ENCODE measurements at places on chromosomes 4 and X.

DNA sequence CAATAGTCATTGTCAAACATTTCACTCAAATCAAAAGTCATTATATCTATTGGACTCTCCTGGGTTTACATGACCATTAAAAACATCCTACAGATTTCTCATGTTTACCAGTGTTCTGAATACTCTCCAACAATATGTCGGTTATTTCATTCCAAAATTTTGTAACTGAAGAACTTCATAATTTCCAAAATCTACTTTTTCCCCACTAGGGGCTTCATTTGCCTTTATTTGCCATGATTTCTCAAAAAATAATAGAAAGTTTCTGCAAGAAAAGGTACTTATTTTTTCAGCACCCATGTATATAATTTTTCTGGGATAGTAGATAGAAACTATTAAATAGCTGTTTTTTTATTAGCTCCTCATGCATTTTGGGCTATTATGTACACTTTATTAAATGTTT is 49.0 kb downstream of the PRDM5 start:
- no peak for DNase-seq

DNA sequence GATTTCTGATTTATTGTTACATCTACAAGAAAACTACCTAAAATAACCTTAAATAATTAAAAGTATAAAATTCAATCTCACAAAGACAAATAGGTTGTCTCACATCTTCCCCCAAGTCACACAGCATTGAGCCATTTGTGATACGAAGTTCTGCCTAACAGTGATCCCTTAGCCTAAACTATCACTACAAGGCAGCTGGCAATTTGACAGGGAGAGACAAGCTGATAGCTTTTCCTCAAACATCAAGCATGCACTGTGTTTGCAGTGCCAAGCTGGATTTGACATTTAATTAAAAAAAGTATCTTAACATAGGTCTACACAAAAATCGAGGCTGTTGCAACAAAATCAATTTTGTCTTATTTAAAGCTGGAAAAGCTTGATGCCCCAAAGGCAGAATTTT is 464.7 kb upstream of the TRAM1L1 start:
- no peak for DNase-seq

- DNase-seq, result no peak
Observed at GRCh38 chr4:123866796-123867195, 470.2 kb downstream of the SPRY1 start.

- DNase-seq, result no peak
Observed at GRCh38 chrX:151754641-151755215, 20.2 kb downstream of the CNGA2 start.

DNA sequence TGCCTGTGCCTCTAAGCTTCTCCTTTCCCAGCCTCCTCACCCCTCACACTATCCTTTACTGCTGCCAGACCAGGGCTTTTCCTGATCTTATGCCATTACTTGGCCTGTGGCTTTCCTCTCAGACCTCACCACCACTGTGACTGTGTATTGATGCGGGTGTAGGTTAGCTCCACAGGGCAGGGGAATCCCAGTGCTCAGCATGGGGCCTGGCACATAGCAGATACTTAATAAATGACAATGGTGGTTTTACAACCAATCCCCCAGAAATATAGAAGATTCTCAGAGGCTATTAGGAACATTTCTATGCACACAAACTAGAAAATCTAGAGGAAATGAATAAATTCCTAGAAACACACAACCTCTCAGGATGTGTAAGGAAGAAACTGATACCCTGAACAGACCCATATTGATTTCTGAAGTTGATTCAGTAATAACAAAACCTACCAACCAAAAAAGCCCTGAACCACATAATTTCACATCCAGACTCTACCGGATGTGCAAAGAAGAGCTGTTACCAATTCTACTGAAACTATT is 129.6 kb upstream of the QRFPR start:
- no peak for DNase-seq

- DNase-seq, result peak; percentile 49
Observed at GRCh38 chr4:140150886-140151698, 2.9 kb downstream of the MAML3 start.

GRCh38 chrX:55794405-55794804 is 76.9 kb downstream of the RRAGB start:
- DNase-seq, result no peak

GRCh38 chr4:76581077-76581962 is 146.3 kb downstream of the SHROOM3 start:
- no peak for DNase-seq

- no peak for DNase-seq
Observed at GRCh38 chrX:10526451-10526850, 93.9 kb downstream of the MID1 start.

- no peak for DNase-seq
Observed at GRCh38 chr4:12144051-12144450, 715.4 kb upstream of the HS3ST1 start.

- DNase-seq, result no peak
Observed at GRCh38 chr4:66640233-66640990, 904.9 kb downstream of the CENPC start.

DNA sequence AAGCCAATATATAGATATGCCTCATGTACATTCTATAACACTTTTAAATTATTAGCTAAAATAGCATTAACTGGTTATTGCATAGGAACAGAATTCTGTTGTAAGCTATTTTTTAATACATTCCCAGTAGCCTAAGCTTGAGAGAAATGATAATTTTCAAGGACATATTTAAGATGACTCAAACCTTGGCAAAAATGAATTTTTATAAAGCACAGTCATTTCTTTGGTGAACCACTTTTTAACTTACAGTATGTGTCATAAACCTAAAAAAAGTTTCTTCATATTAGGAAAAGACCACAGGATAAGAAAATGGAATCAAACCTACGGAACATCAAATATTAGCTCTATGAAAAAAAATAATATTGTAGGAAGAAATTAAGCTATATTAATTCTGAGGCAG is 986.3 kb downstream of the STIM2 start:
- no peak for DNase-seq

- DNase-seq, result no peak
Observed at GRCh38 chr4:22884157-22884556, 191.4 kb downstream of the GBA3 start.

GRCh38 chrX:119828446-119828845 is 24.3 kb downstream of the UPF3B start:
- DNase-seq, result no peak

DNA sequence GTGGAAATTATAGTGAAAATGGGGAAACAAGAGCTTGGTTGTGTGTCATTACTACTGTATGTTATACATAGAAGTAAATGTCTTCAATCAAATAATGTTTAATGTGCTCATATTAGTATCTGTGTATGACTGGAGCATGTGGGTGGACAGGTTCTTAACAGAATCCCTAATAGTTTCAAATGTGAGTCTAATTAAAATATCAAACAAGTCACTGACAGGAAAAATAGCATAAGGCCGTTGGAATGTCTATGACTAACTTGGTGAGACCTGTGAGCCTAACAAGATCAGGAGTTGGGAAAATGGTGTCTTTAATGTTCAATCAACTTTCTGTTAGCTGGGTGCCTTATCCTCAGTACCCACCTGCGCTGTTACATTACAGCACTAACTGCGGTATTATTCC is 6.2 kb upstream of the CXCL3 start:
- DNase-seq, result no peak

- DNase-seq, result no peak
Observed at GRCh38 chrX:16718824-16719333, 533 bp upstream of the SYAP1 start.

DNA sequence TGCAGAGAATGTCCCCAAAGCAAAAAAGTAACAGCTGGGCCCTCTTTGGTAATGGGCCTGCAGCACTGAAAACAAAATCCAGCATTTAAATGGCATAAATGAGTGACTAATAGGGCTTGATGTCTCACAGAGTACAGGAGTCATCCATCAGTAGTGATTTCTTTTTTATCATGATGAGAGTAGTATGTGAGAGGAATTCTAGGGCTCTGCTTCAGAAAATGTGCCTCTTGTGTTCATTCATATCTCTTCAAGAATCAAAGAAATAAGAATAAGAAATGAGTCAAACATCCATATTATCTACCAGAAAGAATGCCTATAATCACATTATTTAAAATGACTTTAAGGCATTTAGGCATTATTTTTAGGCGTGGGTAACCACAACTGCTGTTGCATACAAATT is 792.9 kb upstream of the HTR2C start:
- DNase-seq, result no peak

DNA sequence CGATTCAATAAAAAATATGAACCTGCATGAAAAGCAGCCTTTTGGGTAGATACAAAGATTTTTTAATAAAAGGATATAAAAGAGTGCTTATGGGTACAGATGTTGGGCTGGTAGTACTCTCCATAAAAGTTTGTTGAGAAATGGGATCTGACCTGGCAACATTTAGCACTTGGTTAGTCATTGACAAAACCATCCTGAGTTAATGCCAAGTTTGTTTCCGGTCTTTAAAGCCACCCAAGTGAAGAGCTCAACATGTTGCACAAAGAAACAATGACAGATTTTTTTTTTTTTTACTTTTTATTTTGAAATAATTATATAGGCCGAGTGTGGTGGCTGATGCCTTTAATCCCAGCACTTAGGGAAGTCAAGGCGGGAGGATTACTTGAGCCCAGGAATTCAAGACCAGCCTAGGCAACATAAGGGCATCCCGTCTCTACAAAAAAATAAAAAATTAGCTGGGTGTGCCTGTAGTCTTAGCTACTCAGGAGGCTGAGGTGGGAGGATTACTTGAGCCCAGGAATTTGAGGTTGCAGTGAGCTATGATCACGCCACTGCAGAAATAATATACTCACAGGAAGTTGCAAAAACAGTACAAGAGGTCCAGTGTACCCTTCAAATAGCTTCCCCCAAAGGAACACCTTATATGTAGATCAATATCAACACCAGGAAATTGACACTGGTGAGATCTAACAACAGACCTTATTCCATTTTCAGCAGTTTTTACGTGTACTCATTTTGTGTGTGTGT is 16.6 kb downstream of the CHST7 start:
- no peak for DNase-seq

GRCh38 chr4:168485156-168485910 is 5.0 kb upstream of the DDX60L start:
- DNase-seq, result no peak

DNA sequence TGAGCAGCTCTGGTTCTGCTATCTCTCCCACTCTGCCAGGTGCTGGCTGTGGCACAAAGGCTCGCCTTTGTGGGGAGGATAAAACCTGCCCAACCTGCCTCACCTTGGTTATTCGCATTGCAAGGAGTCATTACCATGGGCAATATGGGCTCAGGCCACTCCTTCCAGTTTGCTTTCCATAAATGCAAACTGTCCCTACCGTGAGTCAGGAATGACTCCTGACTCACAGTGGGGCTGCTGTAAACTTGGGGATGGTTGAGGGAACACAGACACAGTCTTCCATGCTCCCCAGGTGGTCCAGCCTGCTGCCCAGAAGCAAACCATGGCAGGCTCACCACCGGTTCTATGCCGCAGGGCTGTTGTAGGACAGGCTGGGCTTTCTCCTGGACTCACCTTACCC is 36.1 kb downstream of the COQ2 start:
- no peak for DNase-seq

- no peak for DNase-seq
Observed at GRCh38 chr4:38985410-38986100, 46.7 kb downstream of the TMEM156 start.

- DNase-seq, result no peak
Observed at GRCh38 chr4:40621592-40622512, 7.8 kb downstream of the RBM47 start.

GRCh38 chrX:81229229-81229628 is 27.3 kb downstream of the SH3BGRL start:
- no peak for DNase-seq

- DNase-seq, result no peak
Observed at GRCh38 chr4:13627178-13627605, 333 bp downstream of the BOD1L1 start.

DNA sequence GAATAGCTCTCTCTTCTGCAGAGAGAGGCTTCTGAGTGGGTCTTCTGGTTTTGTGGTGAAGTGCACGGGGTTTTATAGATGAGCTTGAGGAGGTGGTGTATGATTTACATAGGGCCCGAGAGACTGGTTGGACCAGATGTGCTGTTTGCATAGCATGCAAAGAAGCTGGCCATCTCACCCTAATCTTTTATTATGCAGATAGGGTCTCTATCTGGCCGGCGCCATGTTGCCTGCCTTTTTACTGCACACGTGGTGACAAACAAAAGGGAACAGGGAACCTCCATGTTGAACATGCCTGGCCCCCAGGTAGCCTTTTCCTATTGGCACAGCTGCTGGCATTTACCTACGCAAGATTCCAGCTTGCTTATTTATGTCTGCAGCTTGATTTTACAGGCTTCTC is 473.3 kb upstream of the FAM47C start:
- DNase-seq, result no peak

DNA sequence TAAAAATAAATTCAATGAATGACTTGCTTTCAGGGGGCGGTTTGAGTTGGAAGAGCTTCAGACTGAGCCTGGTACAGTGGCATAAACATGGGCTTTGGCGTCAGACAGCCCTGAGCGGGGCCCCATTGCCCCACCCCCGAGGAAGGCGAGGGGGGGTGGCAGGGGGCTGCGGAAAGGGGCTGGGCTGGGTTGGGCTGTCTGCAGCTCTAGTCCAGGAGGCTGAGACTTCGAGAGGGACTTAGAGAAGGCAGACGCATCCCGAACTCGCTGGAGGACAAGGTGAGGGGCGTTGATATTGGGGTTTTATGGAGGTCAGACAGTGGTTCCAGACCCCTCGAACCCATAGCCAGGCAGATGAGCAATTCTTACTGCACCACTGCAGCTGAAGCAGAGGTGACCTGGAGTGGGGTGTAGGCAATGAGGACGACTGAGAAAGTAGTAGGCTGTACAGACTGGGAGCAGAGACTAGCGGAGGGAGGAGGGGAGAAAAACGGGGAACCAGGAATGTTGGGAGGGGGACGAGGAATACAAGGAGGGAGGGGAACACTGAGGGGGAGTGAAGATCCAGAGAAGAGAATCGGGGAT is at the start of gene MAGED2:
Gene MAGED2, plus strand, starts transcription at position 222 of the 585 bp plus-strand sequence. CDS start 1,587 bp downstream, outside the sequence.
- DNase-seq, result peak; percentile 27

DNA sequence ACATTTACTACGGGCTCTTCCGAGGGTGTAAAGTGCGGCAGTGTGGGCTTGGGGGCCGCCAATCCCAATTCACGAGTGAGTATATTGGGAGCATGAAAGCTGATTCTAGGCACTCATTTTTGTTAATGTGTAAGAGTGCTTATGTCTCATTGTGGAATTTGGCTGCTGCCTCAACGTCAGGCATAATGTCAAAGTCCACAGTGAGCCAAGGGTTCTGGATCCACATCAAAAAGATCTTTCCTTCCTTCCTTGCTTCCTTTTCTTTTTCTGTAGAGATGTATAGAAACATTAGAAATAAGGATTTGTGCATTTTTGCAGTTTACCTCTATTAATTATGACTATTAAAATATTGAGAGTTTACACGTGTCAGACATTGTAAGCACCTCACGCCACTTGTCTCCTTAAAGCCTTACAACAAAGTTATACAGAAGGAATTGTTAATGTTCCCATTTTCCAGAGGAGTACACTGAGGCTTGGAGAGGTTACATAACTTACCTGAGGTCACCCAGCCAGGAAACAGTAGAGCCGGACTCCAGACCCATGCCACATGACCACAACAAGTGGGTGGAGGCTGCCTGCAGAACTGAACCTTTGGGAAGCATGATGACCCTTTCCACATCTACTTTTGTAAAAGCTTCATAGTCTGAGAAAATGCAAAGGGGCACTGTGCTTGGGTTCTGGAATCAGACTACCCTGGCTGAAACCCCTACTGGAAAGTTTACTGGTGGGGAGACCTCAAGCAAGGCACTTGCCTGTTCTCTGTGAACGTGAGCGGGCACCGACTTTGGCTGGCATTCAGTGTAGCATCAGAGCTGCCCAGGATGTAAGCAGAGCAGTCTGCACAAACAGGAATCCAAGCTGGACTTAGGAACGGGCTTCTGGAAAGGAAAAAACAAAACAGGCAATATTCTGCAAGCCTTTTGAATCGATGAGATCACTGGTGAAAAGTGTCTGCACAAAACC is 761 bp downstream of the CLRN2 start:
- DNase-seq, result no peak

GRCh38 chrX:46912603-46913491 is 626 bp downstream of the JADE3 start:
- DNase-seq, result no peak
